ENCODE measurements at places on chromosomes 5 and 9.

DNA sequence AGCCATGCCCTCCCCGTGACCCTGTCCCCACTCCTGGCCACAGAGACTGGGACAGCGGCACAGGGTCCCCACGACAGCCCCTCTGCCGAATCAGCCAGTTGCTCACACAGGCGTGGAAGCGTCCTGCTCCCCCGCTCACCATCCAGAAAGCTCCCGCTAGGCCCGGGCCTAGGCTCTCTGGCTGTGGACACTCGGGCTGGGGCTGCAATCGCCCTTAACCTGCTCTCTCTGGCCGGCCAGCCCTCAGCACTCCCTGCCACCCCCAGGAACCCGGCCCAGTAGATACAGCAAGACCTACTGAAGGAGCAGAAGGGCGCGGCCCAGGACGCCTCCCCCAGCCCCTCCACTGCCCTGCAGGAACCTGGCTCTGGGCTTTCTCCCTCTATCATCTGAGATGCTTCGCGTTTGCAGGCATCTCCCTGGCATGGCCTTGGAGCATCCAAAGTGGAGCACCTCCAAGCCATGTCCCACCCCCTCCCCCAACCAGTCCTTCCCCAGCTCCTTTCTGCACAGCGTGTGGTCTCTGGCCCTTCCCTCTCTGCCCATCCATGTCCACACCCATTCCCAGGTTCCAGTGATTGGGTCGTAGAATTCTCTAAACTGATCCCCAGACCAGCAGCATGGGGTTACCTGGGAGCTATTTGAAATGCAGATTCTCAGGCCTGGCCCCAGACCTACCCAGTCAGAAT is 113.7 kb upstream of the LMX1B start:
- no peak for DNase-seq

DNA sequence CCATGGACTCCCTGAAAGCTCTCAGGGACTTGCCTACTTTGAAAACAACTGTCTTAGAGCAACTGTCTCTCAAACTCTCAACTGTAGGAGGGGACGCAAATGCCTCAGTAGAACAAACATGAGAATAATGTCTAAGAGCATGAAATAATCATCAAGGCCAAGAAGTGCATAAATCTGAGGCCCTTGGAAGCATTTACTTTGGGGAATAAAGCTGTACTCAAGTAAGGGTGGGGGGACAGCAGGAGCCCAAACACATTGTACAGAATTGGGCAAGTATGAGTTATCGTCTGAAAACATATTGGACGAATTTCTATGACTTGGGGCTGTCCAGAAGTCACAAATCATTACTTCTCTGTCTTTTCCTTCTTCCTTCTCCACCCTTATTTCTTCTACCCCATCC is 96.3 kb upstream of the HMHB1 start:
- no peak for DNase-seq

- DNase-seq: no peak
Observed at GRCh38 chr5:136750224-136750862, 385.0 kb upstream of the TRPC7 start.

DNA sequence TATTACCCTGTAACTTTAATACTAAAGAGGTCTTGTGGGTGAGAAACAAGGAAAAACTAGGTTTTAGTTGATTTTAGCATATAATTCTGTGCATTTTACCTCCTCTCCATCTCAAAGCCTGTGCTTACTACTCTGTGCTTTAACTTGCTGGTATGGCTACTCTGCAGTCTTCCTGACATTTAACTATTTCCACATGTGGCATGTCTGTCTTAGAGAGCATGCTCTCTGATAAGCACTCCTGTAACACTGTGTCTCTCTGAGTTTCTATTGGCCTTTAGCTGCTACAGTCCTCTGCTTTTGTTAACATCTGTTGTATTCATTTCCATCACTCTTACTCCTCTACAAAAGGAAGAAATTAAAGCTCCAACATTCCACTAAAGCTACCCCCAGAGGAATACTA is 418.3 kb downstream of the RAB3C start:
- DNase-seq: no peak

DNA sequence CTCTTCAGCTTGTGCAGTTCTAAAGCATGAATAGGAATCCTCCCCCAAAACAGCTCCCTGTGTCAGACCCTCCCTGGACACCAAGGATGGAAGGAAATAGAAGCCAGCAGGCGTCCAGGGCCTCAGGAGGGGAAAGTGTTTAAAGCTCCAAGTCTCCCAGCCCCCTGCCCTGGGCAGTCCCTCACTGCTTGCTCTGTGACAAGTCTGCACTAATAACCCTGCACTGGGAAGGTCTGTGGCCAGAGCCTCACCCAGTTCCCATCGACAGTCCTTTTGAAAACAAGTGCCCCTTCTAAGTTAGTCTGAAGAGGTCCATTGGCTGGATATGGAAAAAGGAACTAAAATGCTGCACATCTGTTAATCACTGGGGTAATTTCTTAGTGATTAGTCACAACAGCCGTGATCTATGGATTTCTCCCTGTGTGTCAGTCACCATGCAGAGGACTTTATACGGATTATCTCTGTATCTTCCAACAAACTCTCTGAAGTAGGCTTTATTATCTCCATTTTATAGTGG is 195.3 kb downstream of the FBXL7 start:
- no peak for DNase-seq

- no peak for DNase-seq
Observed at GRCh38 chr5:179404321-179405053, 59.2 kb upstream of the ADAMTS2 start.

DNA sequence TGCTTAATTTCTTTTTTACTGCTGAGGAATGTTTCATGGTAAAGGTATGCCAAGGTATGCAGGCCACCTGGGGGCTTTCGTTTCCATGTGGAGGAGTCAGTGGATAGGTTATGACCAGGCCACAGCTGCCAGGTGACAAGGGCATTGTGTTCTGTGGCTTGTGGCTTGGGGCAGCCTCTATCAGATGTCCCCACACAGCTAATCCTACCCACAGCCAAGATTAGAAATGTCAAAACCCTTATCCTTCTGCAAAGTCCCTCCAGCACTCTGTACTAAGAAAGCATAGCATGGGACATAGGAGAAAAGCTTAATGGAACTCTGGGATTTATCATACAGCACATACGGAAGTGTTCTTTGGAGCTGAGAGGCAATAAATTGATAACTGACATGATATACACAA is 171.2 kb upstream of the S1PR3 start:
- DNase-seq: no peak

DNA sequence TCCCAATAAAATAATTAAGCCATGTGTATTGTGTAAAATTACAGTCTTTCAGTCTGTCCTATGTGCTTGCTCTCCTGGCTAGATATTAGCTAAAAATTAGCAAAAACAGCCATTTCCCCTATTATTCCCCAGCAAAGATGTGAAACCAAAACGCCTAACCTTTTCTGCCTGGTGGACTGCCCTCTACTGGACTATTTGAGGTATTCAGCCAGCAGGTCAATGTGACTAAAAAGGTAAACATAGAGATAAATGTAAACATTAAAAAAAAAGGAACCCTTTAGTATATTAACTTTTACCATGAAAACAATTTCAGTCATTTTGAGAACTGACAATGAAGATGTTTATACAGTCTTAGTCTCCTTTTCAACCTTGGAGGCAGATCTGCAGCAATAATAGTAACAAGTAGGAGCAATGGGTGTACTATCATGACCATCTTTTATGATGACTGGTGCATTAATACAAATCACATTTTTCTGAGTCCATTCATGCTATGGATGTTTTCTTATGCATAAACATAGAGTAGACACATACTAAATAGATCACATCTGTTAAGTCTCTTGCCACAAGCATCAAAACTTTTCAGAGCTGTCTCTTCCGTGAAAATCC is 10.1 kb downstream of the ATG12 start:
- DNase-seq: peak; percentile 27

DNA sequence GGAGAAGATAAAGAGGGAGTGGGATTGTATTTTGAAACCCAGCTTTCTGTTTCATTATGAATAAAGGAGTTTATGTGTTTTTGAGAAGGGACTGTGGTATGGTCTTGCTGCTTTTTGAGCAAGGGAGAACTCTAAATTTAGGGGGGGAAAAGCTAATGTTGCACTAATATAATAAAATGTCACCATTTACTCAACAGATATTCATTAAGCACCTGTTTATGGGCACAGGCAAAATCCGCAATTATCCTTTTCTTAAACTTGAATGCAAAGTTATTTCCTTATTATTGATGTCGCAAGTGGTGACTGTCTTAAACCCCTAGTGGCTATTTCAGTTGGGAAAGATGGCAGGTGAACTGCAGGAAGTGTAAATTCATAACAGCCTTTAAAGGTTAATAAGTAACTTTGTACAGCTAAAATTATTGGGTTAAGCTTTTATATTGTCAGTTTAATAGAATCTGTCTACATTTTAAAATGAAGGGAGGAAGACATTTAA is 1.5 kb downstream of the CDC42SE2 start:
- DNase-seq: no peak

DNA sequence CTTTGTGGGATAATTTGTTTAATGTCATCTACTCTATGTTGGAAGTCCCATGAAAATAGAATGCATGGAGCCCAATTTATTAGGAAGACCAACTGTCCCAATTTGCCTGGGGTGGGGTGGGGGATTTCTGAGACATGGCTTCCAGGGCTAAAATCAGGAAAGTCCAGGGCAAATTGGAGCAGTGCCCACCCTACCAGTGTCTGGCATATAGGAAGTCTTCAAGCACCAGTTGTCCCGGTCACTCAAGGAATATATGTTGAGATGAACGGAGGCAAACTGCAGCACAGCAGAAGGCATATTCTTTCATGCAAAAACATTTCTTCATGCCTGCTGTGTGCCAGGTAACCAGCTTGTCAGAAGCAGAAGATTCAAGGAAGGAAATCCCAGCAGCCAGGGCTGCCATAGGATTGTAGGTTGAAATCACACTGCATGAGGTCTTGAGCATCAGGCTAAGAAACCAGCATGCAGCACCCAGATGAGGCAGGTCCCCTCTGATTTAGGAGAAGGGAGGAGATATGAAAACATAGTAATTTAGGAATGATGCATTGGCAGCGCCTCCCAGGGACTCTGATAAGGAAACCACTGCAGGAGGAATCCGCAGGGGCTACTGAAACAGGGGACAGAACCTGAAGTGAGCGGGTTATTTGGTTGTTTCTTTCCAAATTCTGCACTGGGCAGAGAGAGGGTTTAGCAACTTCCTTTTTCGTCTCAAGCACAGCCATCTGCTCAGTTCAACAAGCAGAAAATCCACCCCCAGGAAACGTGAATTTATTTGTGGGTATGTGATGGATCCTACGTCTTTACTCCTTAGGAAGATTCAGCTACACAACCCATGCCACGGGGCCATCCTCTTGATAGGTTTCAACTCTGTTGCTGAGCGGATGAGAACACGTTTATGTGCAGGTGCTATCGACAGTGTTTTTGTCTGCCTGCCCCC is 112.6 kb upstream of the CPEB4 start:
- DNase-seq: no peak

- DNase-seq: no peak
Observed at GRCh38 chr9:122183501-122183900, 23.8 kb downstream of the MORN5 start.

DNA sequence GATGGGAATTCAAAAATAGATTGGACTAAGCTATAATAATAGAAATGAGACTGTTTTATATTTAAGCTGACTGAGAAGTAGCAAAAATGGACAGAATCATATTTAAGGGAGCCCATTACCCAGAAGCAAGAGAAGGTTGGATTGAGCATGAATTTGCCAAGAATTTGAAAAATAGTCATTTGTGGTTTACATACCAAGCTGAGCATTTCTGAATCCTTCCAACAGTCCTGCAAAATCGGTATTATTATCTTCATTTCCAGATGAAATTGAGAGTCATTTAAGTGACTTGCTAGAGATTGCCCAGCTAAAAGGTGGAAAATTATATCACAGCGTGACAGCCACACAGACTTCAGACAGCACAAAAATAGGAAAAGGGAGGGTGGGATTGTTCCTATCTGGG is 48.4 kb downstream of the TNFSF15 start:
- DNase-seq: no peak

DNA sequence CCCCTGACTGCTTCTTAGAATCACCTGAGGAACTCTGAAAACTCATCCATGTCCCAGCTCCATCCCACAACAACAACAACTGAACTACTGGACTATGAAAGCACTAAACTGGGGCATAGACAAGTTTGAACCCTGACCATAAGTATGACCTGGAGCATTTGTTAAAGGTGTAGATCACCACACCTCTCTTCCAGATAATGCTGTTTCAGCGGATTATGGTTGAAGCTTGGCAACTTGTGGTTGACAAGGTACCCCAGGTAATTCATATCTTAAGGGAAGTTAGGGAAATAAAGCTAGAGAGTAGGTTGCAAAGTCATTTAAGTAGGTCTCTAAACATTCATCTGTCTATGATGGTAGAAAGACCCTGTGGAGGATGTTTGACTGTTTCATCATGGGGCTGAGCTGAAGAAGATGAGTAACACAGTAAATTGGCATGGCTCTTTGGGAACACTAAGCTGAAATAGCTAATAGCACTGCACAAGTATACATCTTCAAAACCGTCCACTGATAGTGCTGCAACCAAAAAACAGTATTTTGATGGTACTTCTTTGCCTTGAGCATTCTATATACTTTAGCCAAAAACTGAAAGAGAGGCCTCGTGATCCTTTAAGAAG is 80.2 kb downstream of the TMEM174 start:
- no peak for DNase-seq

- no peak for DNase-seq
Observed at GRCh38 chr9:86768020-86768419, 179.3 kb downstream of the GAS1 start.

- DNase-seq: no peak
Observed at GRCh38 chr5:143208781-143209510, 194.5 kb downstream of the NR3C1 start.

GRCh38 chr5:176889321-176890280 is 9.5 kb downstream of the HK3 start:
- DNase-seq: peak; percentile 1

DNA sequence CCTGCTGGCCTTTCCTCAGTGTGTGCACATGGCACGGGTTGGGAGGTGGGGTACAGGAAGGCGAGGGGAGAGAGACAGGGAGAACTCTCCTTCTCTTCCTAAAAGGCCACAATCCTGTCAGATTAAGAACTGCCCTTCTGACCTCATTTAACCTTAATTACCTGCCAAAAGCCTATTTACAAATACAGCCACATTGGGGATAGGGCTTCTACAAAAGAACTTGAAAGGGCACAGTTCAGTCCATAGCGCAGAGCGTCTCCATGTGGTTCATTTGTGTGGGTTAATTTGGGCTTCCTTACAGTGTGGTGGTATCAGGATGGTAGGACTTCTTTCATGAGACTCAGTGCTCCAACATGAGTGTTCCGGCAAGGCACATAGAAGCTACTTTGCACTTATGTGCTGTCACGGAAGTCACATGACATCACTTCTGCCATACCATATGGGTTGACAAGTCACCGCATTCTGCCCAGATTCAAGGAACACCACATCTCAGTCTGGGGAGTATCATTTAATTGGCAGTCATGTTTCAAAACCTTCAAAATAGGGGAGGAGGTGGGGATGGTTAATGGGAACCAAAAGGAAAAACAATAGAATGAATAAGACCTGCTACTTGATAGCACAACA is 46.8 kb downstream of the NLN start:
- no peak for DNase-seq

Data from activated naive CD4-positive, alpha-beta T cell treated with anti-CD3 and anti-CD28 coated beads for 36 hours (primary cell).